ENCODE measurements at places on chromosomes 2 and 18.
A peak's percentile ranks its signal among the peaks of the same experiment; 100 is the strongest.

- peak; percentile 31 for DNase-seq
Measured at GRCh38 chr18:27713037-27713737, 463.7 kb downstream of the CDH2 start.

GRCh38 chr2:128791120-128791984 lies 472.7 kb upstream of the HS6ST1 start:
- DNase-seq: no peak

DNA sequence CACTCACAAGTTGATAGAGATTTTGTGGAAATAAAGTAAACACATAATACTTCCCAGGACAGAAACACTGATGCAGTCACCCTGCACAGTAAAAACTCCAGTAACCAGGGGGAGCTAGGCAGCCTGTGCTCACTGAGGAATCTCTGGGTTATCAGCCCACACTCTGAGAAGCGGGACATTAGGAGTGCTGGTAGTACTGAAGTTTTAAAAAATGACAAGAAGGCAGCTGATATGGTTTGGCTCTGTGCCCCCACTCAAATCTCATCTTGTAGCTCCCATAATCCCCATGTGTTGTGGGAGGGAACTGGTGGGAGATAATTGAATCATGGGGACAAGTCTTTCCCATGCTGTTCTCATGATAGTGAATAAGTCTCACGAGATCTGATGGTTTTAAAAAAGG lies 31.4 kb downstream of the KCTD1 start:
- DNase-seq: no peak

DNA sequence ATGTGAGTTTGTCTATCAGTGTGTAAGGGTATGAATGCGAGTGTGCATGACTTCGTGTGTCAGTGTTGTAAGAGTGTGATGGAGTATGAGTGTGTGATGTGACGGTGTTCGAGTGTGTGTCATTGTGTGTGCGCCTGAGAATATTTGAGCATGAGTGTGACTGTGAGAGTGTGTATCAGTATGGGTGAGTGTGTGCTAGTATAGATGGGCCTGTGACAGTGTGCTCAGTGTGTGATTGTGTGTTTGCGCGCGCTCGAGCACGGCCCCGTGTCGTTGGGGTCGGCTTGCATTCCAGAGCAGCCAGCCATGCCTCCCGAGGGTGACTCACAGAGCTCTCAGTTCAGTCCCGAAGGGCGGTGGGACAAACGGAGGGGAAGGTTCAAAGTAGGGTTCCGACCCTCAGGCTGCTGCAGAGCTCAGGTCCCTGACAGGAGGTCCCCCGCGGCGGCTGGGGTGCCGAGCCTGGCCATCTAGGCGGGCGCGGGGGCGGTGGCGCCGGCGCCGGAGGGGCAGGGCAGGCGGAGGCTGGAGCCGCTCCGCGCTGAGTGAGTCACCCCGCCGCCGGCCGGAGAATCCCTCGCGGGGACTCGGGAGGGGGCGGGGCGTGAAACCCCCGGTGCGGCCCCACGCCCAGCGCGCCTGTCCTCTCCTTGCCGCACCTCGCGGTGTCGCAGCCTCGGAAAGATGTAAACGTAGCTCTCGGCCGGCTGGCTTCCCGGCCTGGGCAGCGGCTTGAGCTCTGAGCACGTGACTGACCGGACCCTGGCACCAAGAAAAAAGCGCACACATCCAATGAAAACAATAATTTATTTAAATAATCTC lies 3.8 kb downstream of the DLX2 start:
- no peak for DNase-seq

GRCh38 chr2:240526521-240526920 lies 31.3 kb downstream of the ANKMY1 start:
- no peak for DNase-seq

All from SHP77 treated with DMSO at 0.1 percent for 48 hours (cell line).